CD4-positive, alpha-beta T cell treated with Interleukin-4 for 4 hours (primary cell): ENCODE measurements at places on chromosomes 7 and 10.

GRCh38 chr10:102870221-102870620 lies 951 bp downstream of the AS3MT start:
- no peak for DNase-seq

- DNase-seq = no peak
Observed at GRCh38 chr7:47970761-47971160, 8.7 kb downstream of the HUS1 start.

GRCh38 chr10:62284221-62284620 lies 15.6 kb upstream of the RTKN2 start:
- DNase-seq = no peak

DNA sequence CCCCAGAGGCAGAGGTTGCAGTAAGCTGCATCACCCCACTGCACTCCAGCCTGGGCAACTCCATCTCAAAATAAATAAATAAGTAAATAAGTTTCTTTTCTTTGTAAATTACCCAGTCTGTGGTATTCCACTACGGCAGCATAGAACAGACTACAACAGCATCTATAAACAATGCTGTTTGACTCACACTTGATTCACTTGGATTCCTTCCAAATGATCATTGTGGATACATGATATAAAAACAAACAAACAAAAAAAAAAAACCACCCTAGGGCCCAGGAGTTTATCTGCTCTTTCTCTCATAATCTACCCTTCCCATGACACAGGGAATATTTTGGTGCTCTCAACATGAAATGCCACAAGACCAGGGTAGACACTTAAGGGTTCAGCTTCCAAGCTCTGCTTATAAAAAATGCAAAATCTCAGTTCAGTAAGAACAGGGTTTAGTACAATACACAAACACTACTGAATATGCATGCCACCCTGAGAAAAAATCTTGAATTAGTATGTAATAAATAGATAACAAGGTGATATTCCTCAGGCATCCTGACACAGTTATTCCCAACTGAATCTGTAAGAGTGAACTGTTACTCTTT lies 200.9 kb downstream of the FAM107B start:
- DNase-seq = peak; percentile 58

- no peak for DNase-seq
Observed at GRCh38 chr10:69828144-69828870, 26.6 kb downstream of the COL13A1 start.

GRCh38 chr7:55212838-55213237 lies 152.3 kb upstream of the LANCL2 start:
- DNase-seq = no peak

GRCh38 chr7:98826811-98827231 lies 43.0 kb downstream of the TMEM130 start:
- no peak for DNase-seq

DNA sequence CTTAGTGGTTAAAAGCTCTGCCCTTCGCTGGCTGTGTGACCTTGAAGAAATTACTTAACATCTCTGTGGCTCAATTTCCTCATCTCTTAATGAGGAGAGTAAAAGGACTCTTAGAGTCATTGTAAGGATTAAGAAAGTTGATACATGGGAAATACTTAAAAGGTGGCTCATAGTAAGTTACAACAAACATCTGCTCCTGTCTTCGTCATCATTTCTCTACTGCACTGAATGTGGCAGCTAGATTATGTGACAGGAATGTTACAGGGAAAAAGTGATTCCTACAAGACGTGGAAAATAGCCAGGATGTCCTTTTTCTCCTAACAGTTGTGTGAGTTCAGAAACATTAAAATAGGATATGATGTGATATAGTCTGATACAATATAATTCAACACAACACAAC lies 184.7 kb downstream of the FRMD4A start:
- DNase-seq = no peak

GRCh38 chr10:13115832-13116803 lies 16.2 kb downstream of the OPTN start:
- DNase-seq = peak; percentile 37

DNA sequence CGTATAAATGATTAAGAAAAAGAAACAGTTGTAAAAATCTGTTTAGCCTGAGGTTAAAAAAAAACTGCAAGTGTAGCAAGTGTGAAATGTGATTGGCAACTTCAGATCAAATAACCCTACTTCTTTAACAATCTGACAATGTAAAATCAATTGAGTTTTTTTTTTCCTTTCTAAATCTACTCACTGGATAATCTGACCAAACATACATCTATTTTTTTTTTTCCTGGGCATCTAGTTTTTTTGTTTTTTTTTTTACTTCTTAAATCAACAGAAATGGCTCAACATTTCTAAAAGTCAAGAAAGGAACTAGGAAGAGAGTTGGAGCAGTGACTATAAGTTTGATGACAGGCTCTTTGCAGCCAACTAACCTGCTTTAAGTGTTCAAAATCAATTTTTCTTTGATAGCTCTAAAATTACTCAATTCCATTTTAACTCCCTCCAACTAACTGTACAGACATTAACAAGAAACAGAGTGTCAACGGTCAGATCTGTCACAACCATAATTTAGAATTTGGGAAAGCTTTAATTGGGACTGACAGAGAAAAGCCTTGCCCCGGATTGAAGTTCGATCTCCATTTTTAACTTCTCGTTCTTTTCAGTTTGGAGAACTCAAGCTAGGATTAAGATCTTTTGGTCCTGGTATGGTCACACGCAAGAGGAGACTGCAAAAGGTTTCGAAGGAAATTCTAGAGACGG lies 1.2 kb downstream of the ARL3 start:
- no peak for DNase-seq

- no peak for DNase-seq
Observed at GRCh38 chr7:5492636-5493020, 69.0 kb upstream of the TNRC18 start.

GRCh38 chr7:86823769-86824168 lies 180.1 kb downstream of the GRM3 start:
- DNase-seq = no peak

GRCh38 chr10:1193561-1193960 lies 137.4 kb downstream of the WDR37 start:
- no peak for DNase-seq

DNA sequence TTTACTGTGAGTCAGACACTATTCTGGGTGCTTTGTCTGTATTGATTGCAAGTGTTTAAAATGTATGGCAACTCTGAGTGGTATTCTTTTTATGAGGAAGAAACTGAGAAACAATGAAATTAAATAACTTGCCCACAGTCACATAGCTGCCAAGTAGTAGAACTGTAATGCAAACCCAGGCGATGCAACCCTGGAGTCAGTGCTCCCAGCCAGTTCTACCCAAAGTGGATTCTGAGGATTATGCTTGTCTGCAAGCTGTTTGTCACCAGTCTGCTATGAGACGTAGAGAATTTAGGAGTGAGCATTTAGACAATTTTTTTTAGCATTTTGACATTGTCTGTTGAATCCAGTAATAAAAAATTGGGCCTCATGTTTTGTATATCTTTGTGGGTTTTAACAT lies 306.0 kb upstream of the LRGUK start:
- no peak for DNase-seq

- no peak for DNase-seq
Observed at GRCh38 chr10:123069246-123069986, 60.6 kb downstream of the ACADSB start.

DNA sequence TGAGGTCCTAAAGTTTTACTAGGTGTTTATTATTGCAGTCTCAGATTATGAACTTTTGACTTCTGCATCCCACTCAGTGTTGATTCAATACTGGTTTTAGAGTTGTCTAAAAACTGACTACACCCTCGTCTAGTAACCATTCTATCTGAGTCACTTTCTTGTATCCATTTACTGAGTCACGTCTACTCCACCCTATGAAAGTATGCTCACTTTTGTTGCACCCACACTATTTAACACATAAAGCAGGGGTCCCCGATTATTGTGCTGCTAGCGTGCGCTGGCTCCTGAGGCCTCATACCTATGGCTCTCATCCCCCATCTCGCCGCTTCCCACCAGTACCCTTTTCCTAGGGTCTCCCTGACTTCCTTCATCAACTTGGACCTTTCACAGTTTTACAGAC lies 2.0 kb downstream of the SAMD9 start:
- DNase-seq = peak; percentile 48

DNA sequence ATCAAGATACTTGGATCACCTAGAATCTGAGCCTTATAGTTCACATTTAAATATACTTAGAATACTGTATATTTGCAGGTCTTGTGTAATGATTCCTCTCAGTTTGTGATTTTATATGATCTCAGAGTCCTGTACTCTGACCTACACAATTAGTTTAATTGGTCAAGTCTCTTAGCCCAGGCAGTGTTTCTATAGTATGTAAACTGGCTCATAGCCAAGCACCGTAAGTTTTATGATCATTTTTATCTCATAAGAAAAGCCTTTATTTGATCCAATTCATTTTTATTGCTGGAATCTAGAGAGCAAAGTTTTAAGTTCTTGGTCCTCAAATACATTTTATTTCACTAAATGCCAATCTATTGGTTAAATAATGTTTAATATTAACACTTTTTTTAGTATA lies 242.2 kb downstream of the MALRD1 start:
- no peak for DNase-seq

- DNase-seq = no peak
Observed at GRCh38 chr7:42272793-42273665, 36.0 kb upstream of the GLI3 start.

DNA sequence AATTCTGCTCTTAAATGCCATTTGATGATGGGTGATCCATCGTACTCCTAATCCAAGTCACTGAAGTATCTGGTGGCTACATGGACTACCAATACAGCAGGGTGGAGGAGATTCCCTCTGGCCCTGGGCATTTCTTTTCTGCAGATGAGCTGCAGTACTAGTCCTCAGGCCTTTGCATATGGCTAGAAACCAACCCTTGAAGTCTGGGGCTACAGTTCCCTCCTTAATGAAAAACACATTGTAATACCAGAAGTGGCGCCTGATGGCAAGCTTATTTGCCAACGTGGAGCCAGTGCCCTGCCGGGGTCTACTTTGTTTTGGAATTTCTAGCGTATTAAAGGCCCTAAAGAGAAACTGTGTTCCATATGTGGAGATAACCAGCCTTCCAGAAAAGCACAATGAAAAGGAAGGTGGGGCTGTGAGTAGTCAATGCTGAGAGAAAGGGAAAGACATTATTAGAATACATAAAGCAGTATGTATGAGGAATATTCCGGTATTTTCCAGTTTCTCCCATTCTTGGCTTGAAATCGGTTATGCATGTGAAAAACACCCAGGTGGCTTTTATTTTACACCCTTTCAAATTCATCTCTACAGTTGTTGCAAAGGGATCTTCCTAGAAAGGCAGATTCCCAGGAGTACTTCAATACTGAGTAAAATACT lies 368.8 kb downstream of the PRPF18 start:
- no peak for DNase-seq

- peak; percentile 91 for DNase-seq
Observed at GRCh38 chr10:73991884-73992245, 6.1 kb upstream of the VCL start.

DNA sequence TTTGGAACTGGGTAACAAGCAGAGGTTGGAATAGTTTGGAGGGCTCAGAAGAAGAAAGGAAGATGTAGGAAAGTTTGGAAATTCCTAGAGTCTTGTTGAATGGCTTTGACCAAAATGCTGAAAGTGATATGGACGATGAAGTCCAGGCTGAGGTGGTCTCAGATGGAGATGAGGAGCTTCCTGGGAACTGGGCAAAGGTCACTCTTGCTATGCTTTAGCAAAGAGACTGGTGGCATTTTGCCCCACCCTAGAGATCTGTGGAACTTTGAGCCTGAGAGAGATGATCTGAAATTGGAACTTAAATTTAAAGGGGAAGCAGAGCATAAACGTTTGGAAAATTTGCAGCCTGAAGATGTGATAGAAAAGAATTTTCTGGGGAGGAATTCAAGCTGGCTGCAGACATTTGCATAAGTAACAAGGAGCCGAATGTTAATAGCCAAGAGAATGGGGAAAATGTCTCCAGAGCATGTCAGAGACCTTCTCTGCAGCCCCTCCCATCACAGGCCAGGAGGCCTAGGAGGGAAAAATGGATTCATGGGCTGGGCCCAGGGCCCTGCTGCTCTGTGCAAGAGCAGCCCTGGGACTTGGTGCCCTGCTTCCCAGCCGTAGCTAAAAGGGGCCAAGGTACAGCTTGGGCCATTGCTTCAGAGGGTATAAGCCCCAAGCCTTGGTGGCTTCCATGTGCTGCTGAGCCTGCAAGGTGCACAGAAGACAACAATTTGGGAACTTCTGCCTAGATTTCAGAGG lies 3.6 kb downstream of the PDSS1 start:
- no peak for DNase-seq

- DNase-seq = no peak
Observed at GRCh38 chr10:65950075-65950474, 975.8 kb upstream of the LRRTM3 start.
